ENCODE measurements at places on chromosomes 16 and 17.

- no peak for DNase-seq
Observed at GRCh38 chr17:57869617-57870282, 19.9 kb upstream of the MRPS23 start.

- no peak for DNase-seq
Observed at GRCh38 chr17:50693036-50693682, 14.6 kb downstream of the ANKRD40 start.

- no peak for DNase-seq
Observed at GRCh38 chr17:51046514-51047384, 73.9 kb downstream of the SPAG9 start.

- no peak for DNase-seq
Observed at GRCh38 chr16:50574745-50575136, 26.5 kb downstream of the NKD1 start.

- no peak for DNase-seq
Observed at GRCh38 chr16:31877876-31878642, 4.5 kb downstream of the ZNF267 start.

- DNase-seq = no peak
Observed at GRCh38 chr16:78684655-78685375, 585.4 kb downstream of the WWOX start.

DNA sequence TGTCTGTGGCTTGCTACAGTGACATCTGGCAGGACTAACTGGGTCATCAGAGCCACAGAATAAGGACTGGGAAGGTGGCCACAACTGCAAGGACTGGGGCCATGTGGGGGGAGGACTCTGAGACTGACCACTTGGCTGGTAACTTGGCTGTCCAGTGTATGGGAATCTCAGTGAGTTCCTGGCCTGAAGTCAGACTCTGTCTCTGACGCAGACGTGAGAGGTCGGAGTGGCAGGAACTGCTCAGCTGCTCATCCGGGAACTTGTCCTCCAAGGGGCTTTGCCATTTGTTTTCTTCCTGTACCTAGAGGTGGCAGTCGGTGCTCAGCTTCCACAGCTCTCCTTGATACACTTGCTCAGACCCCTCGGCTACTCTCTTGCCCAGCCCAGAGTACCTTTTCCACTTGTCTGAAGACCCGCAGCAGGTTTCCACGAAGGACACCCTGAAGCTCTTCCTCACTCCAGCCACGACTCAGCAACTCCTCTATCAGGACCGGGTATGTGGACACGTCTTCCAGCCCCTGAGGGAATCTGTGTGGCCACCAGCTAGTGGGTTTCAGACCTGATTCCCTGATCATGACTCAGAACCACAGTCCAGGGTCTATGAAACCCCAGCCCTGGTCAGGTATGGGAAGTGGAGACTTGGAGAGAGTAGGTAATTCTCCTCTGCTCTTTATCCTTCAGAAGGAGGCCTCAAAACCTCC lies 7.3 kb upstream of the DPEP3 start:
- no peak for DNase-seq

- no peak for DNase-seq
Observed at GRCh38 chr17:17931159-17931558, 41.0 kb downstream of the TOM1L2 start.

All from central memory CD4-positive, alpha-beta T cell (primary cell).